Hematopoietic multipotent progenitor cell treated with erythropoietin and hydrocortisone succinate and interleukin-3 and kit ligand, for 15 days (in vitro differentiated cells): ENCODE measurements at places on chromosomes 16 and 17.
A peak's percentile ranks its signal among the peaks of the same experiment; 100 is the strongest.

DNA sequence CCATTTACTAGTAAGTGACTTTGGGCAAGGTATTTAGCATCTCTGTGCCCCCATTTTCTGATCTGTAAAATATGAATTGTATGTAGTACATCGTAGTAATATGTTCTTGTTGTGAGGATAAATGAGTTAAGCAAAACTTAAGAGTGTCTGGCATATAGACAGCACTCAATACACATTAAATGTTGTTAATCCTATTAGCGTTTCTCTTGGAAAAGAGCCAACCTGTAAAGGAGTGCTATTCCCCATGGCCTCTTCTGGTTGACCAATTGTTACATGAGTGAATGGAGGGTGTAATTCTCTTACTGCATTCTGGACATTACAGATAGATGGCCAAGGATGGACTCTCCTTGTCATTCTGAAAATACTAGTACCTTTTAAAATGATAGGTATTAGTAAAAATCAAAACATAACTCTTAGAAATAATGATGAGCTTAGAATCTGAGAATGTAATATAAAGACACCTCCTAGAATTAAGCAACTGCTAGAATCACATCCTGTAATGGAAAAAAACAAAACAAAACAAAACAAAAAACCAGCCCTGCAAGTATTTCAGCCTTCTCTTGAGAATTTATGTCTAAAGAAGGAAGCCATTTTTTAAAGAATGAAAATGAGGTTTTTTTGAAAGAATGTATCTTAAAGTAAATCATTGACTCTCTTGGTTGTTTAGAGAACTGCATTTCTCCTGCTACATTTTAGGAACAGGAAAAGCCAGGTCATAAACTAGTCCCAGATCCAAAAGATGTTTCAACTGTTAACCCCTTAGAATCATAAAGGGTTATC is 30.5 kb downstream of the IQCK start:
- DNase-seq: no peak

- no peak for DNase-seq
These were observed 36.9 kb upstream of the ATP2A3 start for GRCh38 chr17:4001048-4001590.

DNA sequence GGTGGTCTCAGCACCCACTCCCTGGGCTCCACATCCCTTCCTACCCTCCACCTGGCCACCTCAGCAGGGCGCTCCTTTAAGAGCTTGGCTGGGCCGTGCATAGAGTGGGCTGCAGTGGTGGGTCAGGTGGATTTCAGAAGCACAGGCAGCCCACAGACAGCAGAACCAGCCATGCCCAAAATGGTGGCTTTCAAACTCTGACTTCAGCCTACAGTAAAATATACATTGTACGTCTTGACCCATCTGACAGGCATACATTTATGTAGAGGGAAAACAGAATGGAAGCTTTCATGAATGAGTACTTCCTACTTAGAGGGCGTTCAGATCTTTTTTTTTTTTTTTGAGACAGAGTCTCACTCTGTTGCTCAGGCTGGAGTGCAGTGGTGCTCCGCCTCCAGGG is 26.0 kb upstream of the LASP1NB start:
- DNase-seq: no peak

GRCh38 chr16:12902511-12903372 is 1.3 kb downstream of the SHISA9 start:
- no peak for DNase-seq

DNA sequence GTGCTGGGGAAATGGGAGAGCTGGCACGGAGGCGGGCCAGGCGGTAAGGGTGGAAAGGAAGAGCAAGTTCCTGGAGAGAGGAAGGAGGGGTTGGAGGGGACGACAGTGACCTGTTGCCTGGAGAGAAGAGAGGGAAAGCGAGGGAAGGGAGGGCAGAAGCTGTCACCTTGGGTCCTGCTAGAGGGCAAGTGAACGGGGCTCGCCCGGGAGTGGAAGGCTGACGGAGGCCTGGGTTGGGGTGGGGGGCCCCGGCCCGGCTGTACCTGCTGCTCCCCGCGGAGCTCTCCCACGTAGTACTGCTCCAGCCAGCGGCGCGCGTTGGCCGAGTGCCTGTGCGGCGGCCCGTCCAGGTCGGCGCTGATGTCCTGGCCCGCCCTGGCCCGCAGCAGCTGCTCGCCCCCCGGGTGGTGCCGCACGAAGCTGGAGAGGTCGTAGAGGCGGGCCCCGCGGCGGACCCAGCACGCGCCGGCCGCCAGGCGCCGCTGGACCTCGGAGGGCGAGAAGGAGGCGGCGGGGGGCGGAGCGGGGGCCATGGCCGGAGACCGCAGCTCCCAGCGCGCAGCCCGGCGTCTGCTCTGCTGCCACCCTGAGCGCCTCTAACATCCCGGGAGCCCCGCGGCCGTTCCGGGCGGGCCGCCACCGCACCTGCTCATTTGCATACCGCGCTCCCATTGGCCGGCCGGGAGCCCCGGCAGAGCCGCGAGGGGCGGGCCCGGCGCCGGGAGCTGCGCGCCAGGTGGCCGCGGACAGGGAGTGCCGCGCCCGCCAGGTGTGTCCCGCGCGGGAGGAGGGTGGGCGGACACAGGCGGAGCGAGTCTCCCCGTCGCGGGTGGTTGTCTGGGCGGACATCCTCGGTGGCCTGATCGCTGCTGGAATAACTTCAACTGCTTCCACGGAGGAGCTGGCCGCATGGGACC is at the start of gene FA2H:
Gene FA2H, minus strand, starts transcription at position 598 of the 917 bp plus-strand sequence. Its CDS starts 65 bp downstream, at position 533.
- peak; percentile 51 for DNase-seq

DNA sequence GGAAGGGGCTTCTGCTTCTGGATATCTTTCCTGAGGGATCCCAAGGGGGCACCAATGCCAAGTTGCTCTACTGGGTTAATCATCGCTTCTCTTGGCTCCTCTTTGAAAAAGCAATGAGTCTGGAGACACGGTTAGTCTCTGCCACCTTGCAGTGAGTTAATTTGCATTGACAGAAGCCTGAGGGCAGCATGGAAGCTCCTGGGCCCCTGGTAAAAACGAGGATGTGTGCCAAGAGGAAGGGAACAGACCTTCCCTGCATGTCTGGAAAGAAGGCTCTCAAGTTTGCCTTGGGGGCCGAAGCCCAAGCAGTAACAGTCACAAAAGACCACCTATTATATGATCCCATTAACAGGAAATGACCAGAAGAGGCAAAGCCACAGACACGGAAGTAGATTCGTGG is 86.7 kb downstream of the IRX5 start:
- no peak for DNase-seq

DNA sequence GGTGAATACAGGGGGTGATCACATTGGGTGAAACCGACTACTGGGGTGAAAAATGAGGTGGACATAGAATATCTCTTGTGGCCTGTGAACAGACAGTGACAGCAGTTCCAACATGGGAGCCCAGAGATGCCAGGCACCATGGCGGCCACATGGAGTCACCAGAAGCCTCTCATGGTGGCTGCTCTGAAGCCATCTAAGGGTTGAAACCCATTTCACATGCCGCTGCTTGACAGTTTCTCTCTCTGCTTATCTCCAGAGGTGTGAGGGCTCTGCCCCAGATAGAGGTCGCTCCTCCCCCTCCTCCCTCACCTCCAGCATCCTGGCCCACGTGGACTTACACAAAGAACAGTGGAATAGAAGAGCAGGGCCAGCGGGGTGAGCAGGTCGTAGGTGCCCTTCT is 37.9 kb upstream of the PIK3R6 start:
- DNase-seq: no peak

DNA sequence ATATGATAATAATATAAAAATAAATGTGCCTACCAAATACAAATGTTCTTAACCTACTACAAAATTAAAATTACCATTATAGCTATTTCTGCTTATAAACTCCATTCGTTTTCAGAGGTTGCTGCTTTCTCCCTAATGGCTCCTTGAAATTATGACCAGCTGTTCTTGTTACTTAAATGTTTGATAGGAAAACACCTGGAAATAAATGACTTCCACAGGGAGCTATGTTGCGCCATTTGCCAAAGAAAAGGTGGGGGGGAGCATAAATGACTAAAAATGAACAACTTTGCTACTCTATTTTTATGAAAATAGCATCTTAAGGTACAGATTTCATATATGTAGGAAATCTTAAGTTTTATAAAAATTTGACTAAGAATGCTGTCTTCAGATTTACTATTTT is 157.5 kb upstream of the MON1B start:
- no peak for DNase-seq
